ENCODE measurements at places on chromosomes 3 and 15.

- no peaks in the 10 kb centered on the region for H3K36me3 ChIP-seq
- no peak overlapping the region for H3K27ac ChIP-seq
- H3K4me3 ChIP-seq = no peak overlapping the region
- peaks cover 26% of the 10 kb centered on the region for H3K4me1 ChIP-seq
Measured at GRCh38 chr15:79007066-79007465, 62.2 kb upstream of the CTSH start.

- H3K27me3 ChIP-seq = no peaks in the 10 kb centered on the region
- DNase-seq = peak; percentile 9
- no peaks in the 10 kb centered on the region for H3K36me3 ChIP-seq
- H3K27ac ChIP-seq = no peak overlapping the region
- H3K4me3 ChIP-seq = no peak overlapping the region
Measured at GRCh38 chr3:43793648-43794372, 103.1 kb downstream of the ABHD5 start.

- H3K4me3 ChIP-seq = no peak overlapping the region
- no peaks in the 10 kb centered on the region for H3K27me3 ChIP-seq
- peaks cover 6% of the 10 kb centered on the region for H3K4me1 ChIP-seq
- DNase-seq = no peak
- H3K27ac ChIP-seq = no peak overlapping the region
Measured at GRCh38 chr15:42163291-42163690, 6.9 kb upstream of the PLA2G4F start.

GRCh38 chr3:126261037-126261436 lies 80.7 kb upstream of the ALDH1L1 start:
- peaks cover 7% of the 10 kb centered on the region for H3K4me1 ChIP-seq
- no peak overlapping the region for H3K4me3 ChIP-seq
- no peaks in the 10 kb centered on the region for H3K27me3 ChIP-seq
- DNase-seq = peak; percentile 74
- H3K36me3 ChIP-seq = no peaks in the 10 kb centered on the region

GRCh38 chr3:168684519-168684918 lies 588.8 kb upstream of the GOLIM4 start:
- H3K4me1 ChIP-seq = no peaks in the 10 kb centered on the region
- DNase-seq = no peak
- H3K27me3 ChIP-seq = no peaks in the 10 kb centered on the region
- no peak overlapping the region for H3K4me3 ChIP-seq
